ENCODE measurements at places on chromosomes 5 and 9. TPM values are rescaled to one million over a fixed set of nuclear protein-coding genes. Genes with fewer than 3 reads are reported as not detected.

Gene ZNF883
- total RNA-seq = 0.65 TPM

Gene PAEP
- total RNA-seq = 0.25 TPM

Gene CXCL14
- 0.27 TPM for total RNA-seq

Gene IFNA2
- not detected for total RNA-seq

Gene SPINK9
- not detected for total RNA-seq

Gene OR1J2
- not detected for total RNA-seq

Gene SOHLH1
- 0.05 TPM for total RNA-seq

Gene PSMB7
- 328 TPM for total RNA-seq

Measured in A549 treated with AZD2906 at 1 μM for 4 hours (cell line).